HepG2 (cell line): ENCODE measurements at places on chromosomes 13 and 19.

- no peak for DNase-seq
Measured at GRCh38 chr13:40618581-40619478, 47.6 kb downstream of the FOXO1 start.

GRCh38 chr13:32824675-32825074 is 191.5 kb upstream of the KL start:
- DNase-seq: no peak

DNA sequence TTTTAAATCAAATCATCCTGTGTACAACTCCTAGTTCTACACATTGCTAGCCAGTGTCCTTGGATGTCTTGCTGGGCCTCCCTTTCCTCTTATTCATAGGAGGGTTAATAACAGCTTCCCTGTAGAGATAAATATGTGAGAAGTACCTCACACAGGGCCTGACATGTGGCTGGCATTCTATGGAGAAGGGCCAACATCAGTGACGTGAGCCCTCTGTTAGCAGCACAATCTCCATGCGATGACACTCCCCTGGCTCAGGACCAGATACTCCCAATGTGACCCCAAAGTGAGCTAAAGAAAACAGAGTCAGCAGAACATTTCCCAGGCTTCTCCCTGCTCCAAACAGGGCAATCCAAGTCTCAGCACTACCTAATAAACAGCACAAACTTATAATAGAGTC is 818.4 kb downstream of the DIAPH3 start:
- DNase-seq: no peak

DNA sequence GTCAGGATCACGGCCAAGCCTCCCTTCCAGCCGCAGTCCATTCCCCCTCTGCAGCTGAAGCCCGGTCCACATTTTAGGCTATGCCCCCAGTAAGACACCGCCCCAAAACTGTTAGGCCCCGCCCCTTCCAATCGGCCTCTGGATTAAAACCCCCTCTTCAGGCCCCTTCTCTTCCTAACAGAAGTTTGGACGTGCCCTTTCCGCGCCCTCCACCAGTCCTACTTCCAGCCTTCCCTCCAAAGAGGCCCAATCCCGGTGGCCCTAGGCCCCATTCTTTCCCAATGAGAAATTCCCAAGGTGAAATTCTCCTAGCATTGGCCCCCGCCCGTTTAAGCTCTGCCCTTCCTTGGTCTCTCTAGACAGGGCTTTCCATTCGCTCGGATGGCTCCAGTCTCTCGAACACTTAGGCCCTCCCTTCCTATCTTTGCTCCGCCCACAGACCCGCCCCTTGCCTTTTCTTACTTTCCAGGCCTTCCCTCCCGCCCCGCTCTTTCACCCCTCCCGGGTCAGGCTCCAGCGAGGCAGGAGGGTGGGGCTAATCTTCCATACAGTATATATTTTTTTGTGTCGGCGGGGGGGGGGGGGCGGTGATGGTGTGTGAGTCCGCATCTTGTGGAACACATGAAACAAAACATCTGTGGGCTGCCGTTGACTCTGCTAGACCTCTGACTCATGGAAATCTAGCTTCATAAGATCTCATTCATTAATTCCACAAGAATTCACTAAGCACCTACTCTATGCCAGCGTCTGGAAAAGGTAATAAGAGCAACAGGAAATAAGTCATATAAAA is 13.6 kb downstream of the LTBP4 start:
- DNase-seq: no peak

DNA sequence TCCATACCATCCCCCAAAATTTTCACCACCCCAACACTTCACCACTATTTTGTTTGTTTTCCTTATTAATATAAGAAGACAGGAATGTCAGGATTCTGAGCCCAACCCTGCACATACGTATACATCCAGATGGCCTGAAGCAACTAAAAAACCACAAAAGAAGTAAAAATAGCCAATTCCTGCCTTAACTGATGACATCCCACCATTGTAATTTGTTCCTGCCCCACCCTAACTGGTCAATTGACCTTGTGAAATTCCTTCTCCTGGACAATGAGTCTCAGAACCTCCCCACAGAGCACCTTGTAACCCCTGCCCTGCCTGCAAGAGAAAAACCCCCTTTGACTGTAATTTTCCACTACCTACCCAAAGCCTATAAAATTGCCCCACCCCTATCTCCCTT is 132.5 kb downstream of the ZNF675 start:
- DNase-seq: no peak

DNA sequence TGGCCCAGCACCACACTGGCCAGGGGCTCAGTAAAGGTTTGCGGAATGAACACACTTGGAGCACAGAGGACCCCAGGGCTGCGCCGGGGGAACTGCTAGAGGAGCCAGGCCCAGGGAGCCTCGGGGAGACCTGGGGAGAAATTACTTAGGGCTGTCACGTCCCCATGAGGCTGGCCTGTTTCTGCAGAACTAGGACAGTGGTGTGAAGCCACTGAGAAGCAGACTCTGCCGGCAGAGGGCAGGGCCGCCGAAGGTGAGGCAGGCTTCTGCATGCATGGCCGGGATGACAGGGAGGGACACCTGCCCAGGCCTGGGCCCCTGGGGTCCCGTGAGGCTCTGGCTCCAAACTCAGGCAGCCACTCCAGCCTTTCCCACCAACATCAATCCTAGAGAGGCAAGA is 26.4 kb downstream of the ELAVL1 start:
- no peak for DNase-seq

GRCh38 chr13:114151565-114152284 is 19.3 kb upstream of the RASA3 start:
- DNase-seq: no peak

DNA sequence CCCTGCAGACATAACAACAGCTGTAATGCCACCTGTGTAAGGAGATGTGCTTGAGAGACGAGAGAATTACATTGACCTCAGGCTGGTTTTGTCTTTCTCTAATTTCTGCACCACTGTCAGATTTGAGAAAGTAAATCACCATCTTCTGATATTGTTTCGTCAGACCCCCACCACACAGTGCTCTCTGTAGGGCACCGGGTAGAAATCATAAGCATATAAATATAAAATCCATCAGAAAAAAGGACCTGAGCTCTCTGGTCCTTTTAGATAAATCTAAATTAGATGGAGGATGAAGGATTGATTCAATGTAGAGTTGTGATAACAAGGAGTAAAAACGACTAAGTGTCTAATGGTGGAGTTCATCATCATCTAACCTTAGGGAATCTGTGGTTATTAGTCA is 1981.0 kb upstream of the PRR20A start:
- no peak for DNase-seq

DNA sequence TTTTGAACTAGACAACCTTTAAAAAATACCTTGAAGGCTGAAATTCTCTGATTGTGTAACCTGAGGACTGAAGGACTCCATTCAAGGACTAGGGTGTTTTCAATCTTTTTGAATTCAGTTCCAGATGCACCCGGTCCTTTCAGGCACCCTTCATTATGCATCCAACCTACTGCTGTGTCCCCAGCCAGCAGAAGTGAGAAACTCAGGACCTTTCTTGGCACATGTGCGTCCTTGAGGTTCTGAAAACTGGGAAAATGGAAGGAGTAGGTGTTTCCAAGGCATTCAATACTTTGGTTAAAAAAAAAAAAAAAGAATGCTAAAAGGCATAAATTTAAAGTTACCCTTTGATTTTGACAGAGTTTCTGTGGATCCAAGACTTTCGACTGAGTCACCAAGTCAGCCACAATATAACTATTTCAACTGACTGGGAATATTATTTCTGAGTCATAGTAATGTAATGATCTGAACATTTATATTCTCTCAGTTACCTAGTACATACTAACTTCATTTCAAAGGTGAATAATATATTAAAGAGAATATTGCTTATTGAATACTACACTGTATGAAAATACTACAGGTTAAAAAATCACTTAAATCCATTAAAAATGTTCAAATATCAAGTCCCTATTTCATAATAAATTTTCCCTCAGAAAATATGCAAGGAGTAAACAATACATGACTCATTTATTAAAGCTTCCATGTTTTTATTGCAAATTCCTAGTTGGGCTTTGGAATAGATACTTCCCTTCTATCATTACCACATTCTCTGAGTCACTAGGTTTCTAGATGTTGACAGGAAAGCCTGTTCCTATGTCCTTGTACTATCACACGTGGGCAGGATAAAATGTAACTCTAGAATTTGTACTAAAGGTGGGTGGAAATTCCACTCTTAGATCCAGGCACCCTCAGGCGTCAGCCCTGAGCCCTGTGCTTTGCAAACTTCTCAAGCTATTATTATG is 2.4 kb upstream of the ITGBL1 start:
- DNase-seq: no peak

DNA sequence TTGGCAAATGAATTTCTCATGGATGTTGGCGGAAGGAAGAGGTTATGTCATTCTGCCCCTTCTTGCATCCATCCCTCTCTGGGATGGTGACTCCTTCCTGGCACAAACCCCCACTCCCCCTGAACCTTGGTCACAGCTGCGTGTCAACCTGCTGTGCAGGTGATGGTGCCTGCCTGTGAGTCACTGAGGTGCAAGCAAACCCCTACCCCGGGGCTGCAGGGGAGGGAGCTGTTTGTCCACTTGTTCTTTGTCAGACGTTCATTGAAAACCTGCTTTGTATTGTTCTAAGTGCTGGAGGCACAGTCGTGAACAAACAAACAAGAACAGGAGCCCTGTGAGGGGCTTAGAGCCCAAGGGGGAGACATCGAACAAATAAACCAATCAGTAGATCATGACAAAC is 2.0 kb upstream of the GAPDHS start:
- no peak for DNase-seq

DNA sequence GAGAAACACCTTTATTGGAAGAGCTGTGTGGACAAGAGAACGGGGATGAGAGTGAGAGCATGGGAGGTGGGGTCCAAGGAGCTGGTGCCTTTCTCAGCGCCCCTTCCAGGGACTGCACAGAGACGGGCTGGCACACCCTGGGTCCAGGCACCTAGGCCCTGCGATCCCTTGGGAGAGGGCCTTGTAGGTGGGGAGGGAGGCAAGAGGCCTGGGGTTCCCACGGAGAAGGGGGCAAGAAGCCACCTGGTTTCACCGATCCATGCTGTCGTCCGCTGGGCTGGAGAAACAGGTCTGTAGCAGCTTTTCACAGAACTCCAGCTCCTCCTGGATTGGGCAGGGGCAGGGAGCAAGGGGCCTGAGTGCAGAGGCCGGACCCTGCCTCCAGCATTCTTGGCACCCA is 3.5 kb upstream of the PPP6R1 start:
- DNase-seq: no peak

GRCh38 chr13:99959127-99959539 is 12.4 kb downstream of the ZIC5 start:
- no peak for DNase-seq

DNA sequence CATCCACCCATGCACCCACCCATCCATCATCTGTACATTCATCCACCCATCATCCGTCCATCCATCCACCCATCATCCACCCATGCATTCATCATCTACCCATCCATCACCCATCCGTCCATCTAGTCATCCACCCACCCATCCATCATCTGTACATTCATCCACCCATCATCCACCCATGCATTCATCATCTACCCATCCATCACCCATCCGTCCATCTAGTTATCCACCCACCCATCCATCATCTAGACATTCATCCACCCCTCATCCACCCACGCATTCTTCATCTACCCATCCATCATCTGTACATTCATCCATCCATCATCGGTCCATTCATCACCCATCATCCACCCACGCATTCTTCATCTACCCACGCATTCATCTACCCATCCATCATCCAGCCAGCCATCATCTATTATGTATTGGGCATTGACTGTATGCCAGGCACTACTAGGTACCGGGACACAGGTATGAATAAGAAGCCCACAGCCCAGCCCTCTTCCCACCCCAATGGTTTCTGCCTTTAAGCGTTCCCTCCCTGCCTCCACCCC is 16.7 kb upstream of the GALP start:
- DNase-seq: no peak

DNA sequence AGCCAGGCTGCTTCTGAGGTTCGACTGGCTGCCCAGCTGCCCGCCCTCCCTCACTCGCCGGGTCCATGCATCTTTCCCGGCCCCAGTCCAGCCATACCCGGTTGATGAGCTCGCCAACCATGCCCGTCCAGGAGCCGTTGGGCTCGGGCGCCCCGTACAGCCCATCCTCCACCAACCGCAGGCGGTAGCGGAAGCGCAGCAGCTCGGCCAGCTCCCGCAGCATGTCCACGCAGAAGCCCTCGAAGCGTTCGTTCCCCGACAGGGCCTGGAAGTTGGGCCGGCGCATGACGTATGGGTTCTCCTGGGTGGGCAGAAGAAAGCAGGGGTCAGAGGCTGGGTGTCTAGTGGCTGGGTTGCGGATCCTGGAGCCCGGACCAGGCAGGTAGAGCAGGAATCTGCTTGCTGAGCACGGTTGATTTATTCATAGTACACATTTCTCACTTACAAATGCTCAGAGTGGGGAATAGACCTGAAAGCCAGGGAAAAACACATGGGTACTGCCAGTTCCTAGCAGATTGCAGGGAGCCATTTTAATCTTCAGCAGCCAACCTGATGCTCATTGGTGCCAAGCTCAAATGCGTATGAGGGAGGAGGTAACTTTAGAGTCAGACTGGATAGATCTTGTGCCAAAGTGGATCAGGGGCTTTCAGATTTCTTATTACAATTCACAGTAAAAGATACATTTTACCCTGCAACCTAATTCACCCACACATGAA is 27.4 kb downstream of the GRIK5 start:
- DNase-seq: no peak

- DNase-seq: peak; percentile 48
Measured at GRCh38 chr19:56253737-56254136, 18.8 kb upstream of the EDDM13 start.

DNA sequence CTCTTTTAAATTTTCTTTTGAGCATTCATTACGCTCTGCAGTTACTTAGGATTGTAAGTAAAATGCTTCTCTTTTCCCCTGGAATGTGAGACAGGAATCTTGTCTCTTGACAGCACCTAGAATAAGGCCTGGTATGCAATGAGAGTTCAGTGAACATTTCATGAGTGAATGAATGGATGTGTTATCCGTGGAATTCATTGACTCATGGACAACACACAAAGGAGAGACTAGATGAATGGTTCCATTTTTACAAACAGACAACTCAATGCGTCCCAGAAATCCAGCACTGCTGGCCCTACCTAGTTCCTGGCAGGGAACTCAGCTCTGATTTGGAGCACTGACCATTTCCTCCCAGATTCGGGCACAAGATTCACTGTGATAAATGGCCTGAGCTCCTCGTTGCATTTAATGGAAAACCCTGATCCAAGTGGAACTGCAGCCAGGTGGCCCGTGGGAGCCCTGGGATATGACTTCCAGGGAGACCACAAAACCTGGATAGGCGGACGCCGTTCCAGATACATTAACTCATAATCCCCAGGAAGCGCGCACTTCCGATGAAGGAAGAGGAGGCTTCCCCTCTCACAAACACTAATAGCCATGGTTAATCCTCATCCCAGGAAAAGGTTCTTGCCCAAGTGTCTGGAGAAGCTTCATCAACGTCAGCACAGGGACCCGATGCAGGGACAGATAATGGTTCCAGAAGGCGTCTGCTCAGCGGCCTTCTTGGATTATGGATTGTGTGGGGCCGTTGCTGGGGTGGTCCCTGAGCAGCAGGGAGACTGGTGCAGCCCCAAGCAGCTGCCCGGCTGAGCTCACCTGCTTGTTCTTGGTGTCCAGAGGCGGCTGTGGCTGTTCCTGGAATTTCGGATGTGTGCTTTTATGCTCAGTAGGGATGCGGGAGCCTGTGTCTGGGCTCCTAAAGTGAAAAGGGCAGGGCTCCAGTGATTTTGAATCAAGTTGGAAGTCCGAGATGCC is 211.1 kb upstream of the TSHZ3 start:
- DNase-seq: no peak
